ENCODE measurements at places on chromosomes 7 and 10.

DNA sequence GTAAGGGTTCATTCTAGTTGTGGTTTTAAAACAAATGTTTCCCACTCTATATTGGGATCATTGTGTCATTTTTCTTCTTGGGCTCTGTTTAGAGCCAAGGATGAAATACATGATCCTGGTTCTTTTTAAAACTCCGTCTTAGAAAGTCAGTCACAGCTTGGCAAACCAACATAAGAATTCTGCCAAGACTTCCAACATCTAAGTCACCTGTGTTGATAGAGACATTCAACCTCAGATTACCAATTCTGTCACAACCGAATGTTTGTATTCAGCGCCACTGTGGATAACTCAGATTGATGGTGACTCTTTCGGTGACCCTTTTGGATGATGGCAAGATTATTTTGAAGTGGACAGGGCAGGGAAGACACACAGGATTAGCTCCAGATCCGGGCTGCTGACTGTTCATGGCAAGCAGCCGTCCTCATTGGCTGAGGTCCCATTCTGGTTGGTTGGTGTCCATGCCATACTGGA lies 255.4 kb downstream of the ARHGAP21 start:
- DNase-seq = no peak

GRCh38 chr7:149209518-149210269 lies 14.3 kb downstream of the ZNF282 start:
- DNase-seq = peak; percentile 90

- DNase-seq = no peak
These were observed 54.3 kb downstream of the IQUB start for GRCh38 chr7:123480107-123480506.

GRCh38 chr10:32112055-32112454 lies 55.8 kb upstream of the KIF5B start:
- no peak for DNase-seq

GRCh38 chr10:59090817-59091622 lies 85.4 kb upstream of the PHYHIPL start:
- DNase-seq = no peak

- DNase-seq = no peak
These were observed 23.0 kb upstream of the SFMBT2 start for GRCh38 chr10:7433861-7434260.

DNA sequence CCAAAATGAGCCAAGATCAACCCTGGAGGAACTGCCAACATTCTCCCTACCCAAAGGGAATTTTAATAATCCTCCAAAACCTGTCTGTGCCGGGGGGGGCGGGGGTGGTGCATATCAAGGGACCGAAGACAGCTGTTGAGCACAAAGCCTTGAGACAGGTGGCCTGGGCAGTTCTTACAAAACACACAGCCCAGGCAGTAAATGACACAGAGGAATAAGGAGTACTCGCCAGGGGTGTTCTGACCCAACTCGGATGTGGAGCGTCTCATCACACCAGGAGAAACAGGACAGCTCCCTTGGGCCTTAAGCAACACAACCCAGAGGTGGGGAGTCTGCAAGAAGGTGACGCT lies 35.6 kb downstream of the PLAC9 start:
- DNase-seq = no peak

- DNase-seq = no peak
These were observed 1245.7 kb upstream of the SORCS1 start for GRCh38 chr10:108410236-108410635.

DNA sequence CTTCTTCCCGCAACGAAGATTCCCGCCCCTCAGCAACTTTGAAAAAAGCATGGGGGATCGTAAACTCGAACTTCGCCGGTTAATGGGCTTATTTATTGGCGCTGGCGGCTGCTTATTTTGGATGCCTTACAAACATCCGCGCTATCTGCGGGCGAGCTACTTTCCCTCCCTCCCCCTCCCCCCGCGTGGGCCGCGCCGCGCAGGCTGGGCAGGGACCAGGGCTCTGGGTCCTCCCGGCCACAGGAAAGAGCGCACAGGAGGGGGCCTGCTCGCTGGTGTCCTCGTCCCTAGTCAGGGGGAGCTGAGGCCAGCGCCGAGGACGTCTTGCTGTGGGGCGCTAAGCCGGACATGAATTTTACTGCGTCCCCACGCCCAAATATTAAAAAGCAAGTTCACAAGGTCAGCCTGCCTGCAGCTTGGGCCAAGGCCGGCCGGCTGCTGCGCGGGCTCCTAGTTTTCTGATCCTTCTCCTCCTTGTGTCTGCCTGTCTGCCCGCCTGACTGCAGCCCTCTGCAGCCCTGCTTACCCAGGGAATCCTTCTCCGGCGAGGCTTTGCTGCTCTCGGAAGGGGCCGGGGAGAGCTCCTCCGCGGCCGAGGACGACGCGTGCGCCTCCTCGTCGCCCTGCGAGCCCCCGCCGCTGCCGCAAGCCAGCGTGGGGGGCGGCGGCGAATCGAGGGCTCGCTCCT lies 1.2 kb downstream of the HOXA10 start:
- DNase-seq = no peak

DNA sequence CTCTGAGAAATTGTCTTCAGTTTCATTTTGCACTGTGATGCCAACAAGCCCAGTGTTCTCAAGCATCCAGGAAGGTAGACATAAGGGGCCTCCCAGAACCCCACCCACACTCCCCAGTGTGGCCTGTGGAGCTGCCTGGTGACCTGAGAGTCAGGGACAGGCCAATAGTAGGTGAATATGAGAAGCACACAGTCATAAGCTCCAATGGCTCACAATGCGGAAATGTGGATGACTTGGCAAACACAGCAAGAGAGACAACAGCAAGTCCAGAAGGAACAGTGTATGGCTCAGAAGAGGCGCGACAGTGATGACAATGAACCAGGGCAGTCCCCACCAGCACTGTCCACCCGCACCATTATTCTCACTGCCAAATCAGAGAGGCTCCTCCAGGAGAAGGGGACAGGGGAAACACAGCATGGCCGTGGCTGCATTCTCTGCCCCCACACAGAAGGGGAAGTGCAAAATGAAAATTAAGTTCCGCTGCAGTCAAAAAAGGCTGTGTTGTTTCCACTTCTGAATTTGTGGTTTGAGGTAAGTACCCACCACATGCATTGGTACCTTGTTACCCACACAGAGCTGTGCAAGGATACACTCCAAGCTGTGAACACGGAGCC lies 419.8 kb downstream of the GRID1 start:
- no peak for DNase-seq

GRCh38 chr10:75295868-75296441 lies 60.2 kb upstream of the COMTD1 start:
- no peak for DNase-seq

GRCh38 chr7:156764016-156764669 lies 123.6 kb downstream of the RNF32 start:
- DNase-seq = no peak

GRCh38 chr7:129188892-129189660 lies 643 bp downstream of the SMO start:
- DNase-seq = no peak

- no peak for DNase-seq
These were observed 146.3 kb downstream of the TCF7L2 start for GRCh38 chr10:113096128-113096996.

- no peak for DNase-seq
These were observed 353.7 kb upstream of the CHRM2 start for GRCh38 chr7:136514776-136515175.

- no peak for DNase-seq
These were observed 108.2 kb upstream of the PCBD1 start for GRCh38 chr10:70996549-70996948.

GRCh38 chr7:13920053-13920697 lies 69.3 kb downstream of the ETV1 start:
- no peak for DNase-seq

DNA sequence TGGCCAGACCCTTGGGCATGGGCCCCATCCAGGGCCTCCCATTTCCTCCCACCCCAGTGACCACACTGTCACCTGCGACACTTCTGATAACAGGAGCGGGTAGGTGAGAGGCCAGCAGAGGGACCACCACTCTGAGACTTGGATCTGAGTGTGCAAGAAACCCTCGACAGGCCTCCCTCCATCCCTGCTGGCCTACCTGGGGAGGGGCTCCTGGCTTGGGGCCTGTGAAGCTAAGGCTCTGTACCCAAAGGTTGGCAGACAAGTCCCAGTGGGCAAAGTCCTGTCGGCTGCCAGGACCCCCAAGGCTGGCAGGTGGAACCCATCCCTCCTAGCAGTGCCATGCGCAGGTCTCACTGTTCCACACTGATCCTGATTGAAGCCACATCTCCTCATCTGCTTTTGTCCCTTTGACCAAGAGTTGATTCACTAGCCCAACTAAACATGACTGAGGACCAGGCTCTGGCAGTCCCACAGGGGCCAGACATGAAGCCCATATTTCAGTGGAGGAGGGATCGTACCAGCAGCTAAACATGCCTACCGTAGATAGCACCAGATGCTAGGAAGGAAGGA lies 1.2 kb upstream of the PGAM2 start:
- no peak for DNase-seq

- DNase-seq = no peak
These were observed 24.6 kb upstream of the DDX50 start for GRCh38 chr10:68876246-68877138.

DNA sequence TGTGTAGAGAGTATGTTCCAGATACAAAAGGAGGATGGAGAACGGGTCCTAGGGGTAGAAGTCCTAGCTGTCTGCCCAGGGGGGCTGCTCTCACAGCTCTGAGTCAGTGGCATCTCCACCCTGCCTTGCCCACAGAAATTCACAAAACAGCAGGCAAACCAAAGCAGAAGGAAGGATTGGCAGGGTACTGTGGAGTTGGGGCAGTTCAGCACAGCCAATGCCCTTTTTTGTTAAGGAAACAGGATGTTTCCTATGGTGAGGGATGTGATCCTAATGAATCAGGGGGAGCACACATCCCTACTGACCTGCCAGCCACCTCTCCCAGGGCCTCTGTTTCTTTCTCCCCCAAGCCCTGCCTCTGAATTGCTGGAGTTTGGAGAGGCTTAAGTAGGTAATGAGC lies 457.6 kb downstream of the PLXNA4 start:
- DNase-seq = no peak

- no peak for DNase-seq
These were observed 80.9 kb downstream of the SHH start for GRCh38 chr7:155731380-155731779.

DNA sequence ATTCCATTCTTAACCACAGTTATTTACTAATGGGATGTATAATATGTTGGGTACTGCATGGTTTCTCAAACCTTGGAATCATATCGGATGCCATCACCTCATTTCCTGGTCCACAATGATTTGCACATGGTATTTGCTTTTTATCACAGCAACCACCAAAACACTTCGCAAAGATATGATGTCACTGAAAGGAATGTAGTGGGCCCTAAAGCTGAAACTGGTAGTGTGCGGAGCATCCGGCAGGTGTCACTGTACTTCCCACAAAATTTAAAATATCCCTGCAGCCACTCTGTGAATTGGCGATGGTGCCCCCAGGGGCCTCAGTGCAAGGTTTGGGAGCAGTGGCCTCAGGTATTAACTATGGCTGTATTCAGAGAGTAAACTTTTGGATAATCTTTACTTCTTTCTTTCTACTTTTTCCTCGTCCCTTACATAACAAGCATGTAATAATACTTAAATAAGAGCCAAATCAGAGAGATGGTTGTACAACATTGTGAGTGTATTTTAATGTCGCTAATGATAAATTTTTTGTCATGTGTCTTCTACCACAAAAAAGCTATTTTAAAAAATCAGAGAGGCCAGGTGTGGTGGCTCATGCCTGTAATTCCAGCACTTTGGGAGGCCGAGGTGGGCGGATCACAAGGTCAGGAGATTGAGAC lies 66.2 kb downstream of the FAM241B start:
- DNase-seq = peak; percentile 18

- DNase-seq = no peak
These were observed 41.4 kb downstream of the TOMM7 start for GRCh38 chr7:22781230-22781711.

DNA sequence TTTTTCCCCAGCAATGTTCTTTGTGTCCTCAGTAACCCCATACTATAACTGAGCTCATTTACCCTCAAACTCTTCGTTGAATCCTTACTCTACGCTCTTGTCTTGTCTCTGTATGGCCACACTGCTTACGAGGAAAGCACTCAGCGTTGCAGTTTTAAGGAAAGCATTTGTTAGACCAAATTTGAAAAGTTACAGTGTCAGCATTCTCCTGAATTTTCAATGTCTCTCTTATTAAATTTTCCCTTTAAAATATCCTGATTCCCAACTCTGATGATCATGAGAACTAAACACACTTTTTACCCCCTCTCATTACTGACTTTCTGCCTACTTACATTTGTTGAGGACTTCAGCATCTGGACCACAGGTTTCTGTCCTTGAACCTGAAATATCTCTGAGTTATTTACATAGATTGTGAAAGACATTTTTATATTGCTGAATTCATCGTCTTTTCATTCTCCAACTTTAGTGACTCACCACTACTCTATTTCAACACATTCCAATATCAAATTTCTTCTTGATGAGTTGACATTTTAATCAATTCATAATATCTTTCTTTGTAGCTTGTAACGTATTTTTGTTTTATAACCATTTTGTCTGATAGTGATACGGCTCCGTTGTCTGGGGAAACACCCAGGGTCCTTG lies 19.8 kb upstream of the VWDE start:
- no peak for DNase-seq

DNA sequence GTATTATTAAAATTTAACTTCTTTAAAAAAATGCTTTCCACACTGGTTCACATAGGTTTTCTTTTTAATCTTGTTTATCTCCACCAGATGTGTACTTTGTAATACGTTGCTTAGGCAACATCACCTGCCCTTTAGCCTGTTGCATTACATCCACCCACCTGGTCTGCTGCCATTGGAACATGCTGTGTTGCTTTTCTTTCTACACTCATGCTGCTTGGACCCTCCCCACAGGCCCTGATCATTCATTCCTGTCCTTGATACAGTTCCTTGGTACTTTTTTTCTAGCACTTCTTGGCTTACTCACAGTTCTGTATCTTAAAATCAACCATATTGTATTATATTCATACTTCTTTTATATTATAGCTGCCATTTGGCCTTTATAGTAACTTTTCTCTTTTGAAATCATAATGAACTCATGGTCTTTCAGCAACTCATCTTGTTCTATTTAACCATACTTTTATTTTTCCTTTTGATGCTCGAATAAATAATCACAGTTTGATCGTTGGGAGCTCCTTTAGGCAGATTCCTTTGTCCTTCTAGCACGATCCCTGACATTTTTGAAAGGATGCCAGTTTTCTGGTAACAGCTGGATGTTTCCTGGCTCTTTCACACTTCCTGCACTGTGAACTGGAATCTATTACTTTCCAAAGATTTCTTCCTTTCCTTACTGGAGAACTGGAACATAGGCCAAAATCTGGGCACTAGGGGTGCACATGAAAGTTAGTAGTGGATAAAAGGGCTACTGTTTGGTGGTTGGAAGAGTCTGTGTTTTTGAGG lies 125.1 kb downstream of the CDK14 start:
- no peak for DNase-seq

- DNase-seq = no peak
These were observed at the start of gene WEE2 for GRCh38 chr7:141708351-141708750. Gene WEE2, plus strand, starts transcription at chr7:141708353. Its CDS starts 406 bp downstream, at chr7:141708759.

GRCh38 chr10:89942217-89942616 lies 240.8 kb downstream of the KIF20B start:
- no peak for DNase-seq
